ENCODE measurements at places on chromosomes 4 and X.

GRCh38 chrX:153582896-153583295, 16.0 kb downstream of the CCNQ start:
- DNase-seq, result no peak

DNA sequence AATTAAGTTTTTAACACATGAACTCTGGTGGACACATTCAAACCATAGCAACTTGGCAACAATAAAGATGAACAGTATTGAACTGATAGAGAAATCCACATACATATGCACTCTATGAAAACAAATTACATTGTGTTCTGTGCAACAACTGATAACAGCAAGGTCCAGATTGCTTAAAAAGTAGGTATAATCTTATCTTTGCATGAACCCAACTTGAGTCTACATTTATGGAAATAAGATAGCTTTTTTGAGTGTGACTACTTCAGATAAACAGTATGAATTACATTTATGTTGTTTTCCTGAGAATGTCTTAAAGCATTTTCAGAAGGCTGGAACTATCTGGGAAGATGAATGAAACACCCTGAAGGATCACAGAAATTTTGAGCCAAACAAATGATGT, 212.6 kb upstream of the GK2 start:
- no peak for DNase-seq

DNA sequence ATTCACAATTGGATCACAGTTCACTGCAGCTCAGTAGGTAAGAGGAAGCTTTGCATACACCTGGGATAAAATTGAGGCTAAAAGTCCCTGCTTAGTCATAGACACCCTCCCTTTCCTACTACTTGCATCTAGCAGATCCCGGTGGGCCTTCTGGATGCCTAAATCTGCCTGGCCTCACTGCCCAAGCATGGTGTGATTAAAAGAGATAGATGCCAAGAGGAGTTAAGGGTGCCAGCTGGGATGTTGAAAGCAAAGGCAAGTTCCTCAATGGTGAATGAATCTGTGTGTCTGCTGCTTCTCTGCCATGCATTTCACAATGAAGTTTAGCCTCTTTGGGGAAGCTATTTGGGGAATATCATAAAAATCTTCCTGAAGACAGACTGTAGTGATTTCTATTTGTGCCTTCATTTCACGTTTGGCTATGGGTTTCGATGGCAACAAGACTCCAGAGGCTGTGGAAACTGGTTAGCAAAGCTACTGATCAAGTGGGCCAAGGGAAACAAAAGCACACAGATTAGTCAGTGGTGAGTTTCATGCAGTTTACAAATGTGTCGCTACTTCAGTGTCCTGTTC, 534.0 kb downstream of the ANKRD50 start:
- no peak for DNase-seq

DNA sequence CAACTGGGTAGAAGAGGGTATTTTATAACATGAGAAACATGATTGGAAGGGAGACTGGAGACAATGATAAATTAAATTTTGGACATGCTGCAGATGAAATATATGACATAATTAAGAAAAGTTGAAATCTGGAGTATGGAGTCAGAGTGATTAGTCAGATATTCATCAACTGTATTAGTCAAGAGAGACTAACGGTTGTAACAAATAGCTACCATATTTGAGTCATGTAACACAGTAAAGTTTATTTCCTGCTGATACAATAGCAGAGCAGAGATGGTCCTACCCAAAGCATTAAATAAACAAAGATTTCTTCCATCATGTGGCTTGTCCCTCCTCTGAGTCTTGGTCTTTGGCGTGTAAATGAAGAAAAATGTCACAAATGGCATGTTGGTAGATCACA, 321.3 kb downstream of the GALNTL6 start:
- DNase-seq, result no peak
